ENCODE measurements at places on chromosomes 3 and 15. TPM values are rescaled to one million over a fixed set of nuclear protein-coding genes. Genes with fewer than 3 reads are reported as not detected.

The KCTD6 gene
- 15.0 TPM for total RNA-seq

- DNase-seq: peak; percentile 18
- H3K27ac ChIP-seq: no peak overlapping the region
- H3K4me1 ChIP-seq: peaks cover 11% of the 10 kb centered on the region
- no peak overlapping the region for H3K4me3 ChIP-seq
- H3K36me3 ChIP-seq: no peaks in the 10 kb centered on the region
- H3K27me3 ChIP-seq: no peaks in the 10 kb centered on the region
These were observed 63.2 kb upstream of the SPPL2A start for GRCh38 chr15:50828610-50829206.

The OTOL1 gene
- total RNA-seq: not detected

The OSBPL10 gene
- 10.6 TPM for total RNA-seq

The CAMK2N2 gene
- total RNA-seq: not detected

The CPN2 gene
- not detected for total RNA-seq

DNA sequence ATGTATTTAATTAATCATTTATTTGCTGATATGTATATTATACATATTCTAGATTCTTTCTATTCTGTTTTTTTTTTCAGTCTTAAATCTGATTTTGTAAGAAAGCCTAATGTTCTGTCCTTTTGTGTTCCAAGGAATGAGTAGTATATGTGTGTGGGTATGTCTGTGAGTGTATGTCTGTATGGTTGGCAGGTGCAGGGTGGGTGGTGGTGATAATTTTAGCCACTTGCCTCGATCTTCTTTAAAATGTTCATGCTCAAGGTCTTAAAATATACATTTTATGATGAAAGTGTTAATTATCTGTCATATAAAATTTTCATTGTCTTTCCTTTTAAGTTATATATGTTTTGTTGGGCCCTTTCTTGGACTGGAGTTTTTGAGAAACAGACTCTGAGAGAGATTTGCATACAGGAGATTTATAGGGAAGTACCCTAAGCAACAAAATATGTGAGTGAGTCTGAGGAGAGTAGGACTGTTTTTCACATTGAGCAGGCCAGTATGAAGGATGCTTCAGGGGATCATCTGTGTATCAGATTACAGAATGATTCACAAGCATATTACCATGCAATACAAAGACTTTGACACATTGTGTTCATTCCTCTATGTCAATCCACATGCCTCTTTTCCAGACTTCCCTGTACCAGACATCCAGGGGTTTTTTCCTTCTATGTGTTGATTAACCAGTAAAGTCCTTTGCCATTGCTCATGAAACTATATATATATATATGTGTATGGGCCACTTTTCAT, 211.0 kb upstream of the DPPA4 start:
- no peaks in the 10 kb centered on the region for H3K27me3 ChIP-seq
- no peak overlapping the region for H3K27ac ChIP-seq
- DNase-seq: no peak

The PRTG gene
- 0.75 TPM for total RNA-seq

DNA sequence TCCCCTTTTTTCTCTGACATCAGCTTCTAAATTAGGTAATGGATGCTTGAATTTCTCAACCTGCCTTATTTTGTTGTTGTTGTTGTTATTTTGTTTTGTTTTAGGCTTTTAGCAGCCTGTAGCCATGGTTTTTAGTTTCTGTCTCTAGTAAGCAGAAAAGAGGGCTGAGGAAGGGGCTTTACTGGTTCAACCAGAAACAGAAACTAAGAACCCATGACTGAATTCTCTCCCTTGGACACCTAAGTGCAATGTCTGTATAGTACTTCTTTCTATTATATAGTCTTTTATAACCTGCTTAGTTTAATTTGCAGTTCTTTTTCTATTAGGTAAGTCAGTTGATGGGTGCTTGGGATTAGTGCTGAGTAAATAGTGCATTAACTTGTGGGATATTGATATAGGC, 129.0 kb downstream of the BBX start:
- H3K4me1 ChIP-seq: no peaks in the 10 kb centered on the region
- no peaks in the 10 kb centered on the region for H3K27me3 ChIP-seq
- H3K4me3 ChIP-seq: no peak overlapping the region
- no peak for DNase-seq
- no peaks in the 10 kb centered on the region for H3K36me3 ChIP-seq
- H3K27ac ChIP-seq: no peak overlapping the region

DNA sequence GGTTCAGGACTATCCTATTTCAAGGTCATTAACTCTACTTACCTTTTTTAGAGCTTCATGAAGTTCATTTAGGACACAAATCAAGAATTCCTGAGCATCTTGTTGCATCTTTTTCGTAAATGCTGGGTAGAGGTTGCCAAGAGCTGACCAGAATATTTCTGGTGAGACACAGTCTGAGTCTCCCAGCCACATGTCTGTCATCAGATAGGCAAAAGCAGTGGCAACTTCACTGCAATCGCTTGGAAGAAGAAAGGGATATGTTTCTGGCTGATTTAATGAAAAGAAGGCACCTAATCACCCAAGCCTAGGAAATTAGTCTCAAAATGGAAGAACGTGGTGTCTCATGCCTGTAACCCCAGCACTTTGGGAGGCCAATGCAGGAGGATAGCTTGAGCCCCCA, 2.9 kb downstream of the USP50 start:
- H3K27me3 ChIP-seq: no peaks in the 10 kb centered on the region
- no peaks in the 10 kb centered on the region for H3K36me3 ChIP-seq
- DNase-seq: no peak
- H3K27ac ChIP-seq: no peak overlapping the region
- H3K4me3 ChIP-seq: no peak overlapping the region
- no peaks in the 10 kb centered on the region for H3K4me1 ChIP-seq

The RAB6B gene
- total RNA-seq: 2.2 TPM

The SPESP1 gene
- not detected for total RNA-seq

The COMMD2 gene
- 16.1 TPM for total RNA-seq

Data from transverse colon (tissue), 4 donors.